ENCODE measurements at places on chromosomes 2 and 18. TPM values are rescaled to one million over a fixed set of nuclear protein-coding genes. Genes with fewer than 3 reads are reported as not detected.
A peak's percentile ranks its signal among the peaks of the same experiment; 100 is the strongest.

DNA sequence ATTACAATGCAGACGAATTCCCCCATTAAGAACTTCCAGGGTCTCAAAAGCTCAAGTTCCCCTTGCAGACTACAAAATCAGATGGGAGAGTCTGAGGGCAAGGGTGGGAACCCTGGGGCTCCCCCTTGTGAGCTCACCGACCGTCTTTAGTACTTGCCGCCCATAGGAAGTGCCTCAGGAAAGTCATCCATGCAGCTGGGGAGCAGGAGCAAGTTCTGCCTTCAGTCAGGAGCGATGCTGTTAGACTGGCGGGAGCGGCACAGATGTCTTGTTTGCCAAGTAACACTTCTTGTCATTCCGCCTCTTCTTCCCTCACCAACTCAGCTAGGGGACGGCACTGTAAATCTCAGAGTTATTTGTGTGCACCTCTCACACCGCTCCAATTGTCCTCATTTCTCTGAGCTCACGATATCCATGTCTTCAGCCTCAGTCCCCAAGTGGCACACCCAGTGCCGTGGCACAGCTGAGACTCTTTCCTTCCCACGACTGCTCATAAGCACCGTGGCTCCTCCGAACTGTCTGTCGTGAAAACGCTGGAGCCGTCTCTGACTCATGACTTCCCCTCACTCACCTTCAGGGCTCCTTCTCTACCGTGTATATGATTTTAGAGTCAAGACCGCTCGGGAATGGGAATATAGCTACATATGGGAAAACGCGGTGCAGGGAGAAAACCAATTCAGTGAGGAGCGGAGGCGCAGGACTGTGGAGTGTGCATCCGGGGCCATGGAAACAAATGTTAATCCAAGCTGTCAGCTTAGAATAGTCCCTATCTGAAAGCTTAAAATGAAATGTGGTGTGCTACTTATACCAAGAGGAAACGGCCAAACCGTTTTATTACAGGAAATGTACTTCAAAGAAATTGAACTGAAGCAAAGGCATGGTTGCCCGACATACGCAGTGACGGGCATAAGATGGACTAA lies 34.0 kb downstream of the UXS1 start:
- H3K4me1 ChIP-seq: peaks cover 48% of the 10 kb centered on the region
- peak overlapping the region; percentile 93 for H3K27ac ChIP-seq
- peaks cover 7% of the 10 kb centered on the region for H3K36me3 ChIP-seq
- no peaks in the 10 kb centered on the region for H3K27me3 ChIP-seq

DNA sequence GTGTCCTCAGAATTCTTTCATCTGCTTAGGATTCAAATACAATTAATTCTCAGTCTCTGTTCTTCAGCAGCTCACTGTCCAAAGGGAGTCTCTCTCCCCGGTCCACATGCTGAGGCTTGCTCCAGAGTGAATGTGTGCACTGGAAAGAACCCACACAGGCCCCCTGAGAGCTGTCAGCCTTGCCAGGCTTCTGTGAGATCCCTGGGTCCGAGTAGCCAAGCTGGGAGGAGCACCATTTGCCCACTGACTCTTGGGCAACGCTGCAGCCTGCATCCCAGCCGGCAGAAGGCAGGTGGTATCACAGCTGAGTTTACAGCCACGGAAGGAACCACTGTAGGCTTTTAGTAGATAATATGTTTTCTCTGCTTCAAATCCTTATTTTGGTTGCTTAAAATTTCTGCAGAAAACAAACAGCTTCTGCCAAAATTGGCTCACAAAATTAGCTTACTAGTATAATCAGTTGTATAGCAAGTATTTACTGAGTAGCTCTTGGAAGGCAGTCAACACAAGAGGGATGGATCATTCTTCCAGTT lies 21.4 kb upstream of the LTBP1 start:
- no peaks in the 10 kb centered on the region for H3K4me1 ChIP-seq
- H3K27me3 ChIP-seq: no peaks in the 10 kb centered on the region
- no peaks in the 10 kb centered on the region for H3K36me3 ChIP-seq
- no peak for DNase-seq

The ZCCHC2 gene
- polyA plus RNA-seq: 5.9 TPM

DNA sequence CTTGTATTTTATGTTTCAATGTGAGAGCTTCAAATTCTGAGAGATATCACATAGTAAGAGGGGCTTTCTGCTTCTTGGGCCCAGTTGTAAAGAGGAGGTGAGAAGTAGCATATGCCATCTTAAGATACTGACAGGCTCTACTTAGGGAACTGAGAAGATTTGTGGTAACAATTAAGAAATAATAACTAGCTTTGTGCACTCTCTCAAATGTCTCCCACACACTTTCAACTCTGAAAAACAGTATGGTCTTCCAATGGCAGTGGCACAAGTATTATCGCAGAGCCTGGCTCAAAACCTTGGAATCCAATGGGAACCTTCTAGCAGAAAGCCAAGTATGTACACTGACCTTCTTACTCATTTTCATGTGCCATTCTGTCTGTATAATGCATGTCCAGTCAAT lies 80.3 kb upstream of the FAM237A start:
- no peak overlapping the region for H3K27ac ChIP-seq
- no peak for DNase-seq
- H3K4me3 ChIP-seq: no peak overlapping the region
- H3K4me1 ChIP-seq: no peaks in the 10 kb centered on the region
- H3K27me3 ChIP-seq: no peaks in the 10 kb centered on the region

The GLI2 gene
- polyA plus RNA-seq: 6.2 TPM

DNA sequence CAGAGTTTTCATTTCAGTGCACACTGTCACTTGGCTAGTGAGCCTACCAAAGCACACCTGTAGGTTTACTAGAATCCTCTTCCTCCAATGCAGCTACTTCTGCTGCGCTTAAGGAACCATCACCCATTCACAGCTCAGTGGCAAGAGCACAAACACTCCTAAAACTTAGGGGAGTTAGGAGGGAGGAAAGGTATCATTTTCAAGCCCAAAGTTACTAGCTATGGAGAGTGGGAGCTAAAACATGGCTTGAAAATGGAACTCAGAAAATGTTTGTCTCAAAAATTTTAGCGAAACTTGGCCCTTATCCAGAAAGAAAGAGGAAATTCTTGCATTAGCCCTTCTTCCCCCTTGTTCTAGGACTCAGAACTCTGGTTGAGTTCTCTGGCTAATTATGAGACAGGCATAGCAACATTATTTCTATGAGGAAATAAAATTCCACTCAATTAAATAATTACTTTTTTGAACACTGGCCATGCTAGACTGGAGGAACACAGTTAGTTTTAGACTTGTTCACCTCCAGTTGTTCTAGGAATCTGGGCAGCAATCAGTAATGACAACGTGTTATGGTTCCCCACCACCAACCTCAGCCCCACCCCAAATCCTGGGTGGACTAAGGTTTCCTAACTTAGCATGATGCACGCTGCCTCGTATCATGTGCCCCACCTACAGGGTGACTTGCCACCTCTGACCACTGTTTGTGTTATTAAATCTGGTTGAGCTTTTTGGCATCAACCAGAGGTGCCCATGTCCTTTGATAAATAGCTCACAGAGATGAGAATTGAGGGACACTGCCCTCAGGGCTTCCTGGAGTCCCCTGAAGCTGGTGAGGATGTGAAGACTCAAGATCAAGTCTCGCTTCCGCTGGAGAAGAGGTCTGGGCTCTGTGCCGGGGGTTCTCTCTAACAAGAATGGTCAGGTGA lies 32.8 kb downstream of the LPIN2 start:
- H3K27ac ChIP-seq: no peak overlapping the region
- H3K4me3 ChIP-seq: no peak overlapping the region
- peak; percentile 44 for DNase-seq
- H3K27me3 ChIP-seq: no peaks in the 10 kb centered on the region

DNA sequence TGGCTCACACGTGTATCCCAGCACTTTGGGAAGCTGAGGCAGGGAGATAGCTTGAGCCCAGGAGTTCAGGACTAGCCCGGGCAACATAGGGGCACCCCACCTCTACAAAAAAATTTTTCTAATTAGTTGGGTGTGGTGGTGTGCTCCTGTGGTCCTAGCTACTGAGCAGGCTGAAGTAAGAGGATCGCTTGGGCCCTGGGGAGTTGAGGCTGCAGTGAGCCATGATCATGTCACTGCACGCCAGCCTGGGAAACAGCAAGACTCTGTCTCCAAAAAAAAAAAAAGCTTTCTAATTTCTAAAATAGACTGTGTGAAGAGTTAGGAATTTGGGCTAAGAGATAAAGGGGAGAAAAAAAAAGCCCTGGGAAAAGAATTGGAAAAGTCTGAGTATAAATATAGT lies 51.9 kb upstream of the NAB1 start:
- no peak overlapping the region for H3K4me3 ChIP-seq
- no peak for DNase-seq
- no peaks in the 10 kb centered on the region for H3K27me3 ChIP-seq
- no peaks in the 10 kb centered on the region for H3K36me3 ChIP-seq
- no peak overlapping the region for H3K27ac ChIP-seq

The CNGA3 gene
- not detected for polyA plus RNA-seq

- peaks cover 7% of the 10 kb centered on the region for H3K4me1 ChIP-seq
- H3K27me3 ChIP-seq: no peaks in the 10 kb centered on the region
- H3K36me3 ChIP-seq: peaks cover 9% of the 10 kb centered on the region
Measured at GRCh38 chr18:35688757-35689156, 107.2 kb downstream of the GALNT1 start.

DNA sequence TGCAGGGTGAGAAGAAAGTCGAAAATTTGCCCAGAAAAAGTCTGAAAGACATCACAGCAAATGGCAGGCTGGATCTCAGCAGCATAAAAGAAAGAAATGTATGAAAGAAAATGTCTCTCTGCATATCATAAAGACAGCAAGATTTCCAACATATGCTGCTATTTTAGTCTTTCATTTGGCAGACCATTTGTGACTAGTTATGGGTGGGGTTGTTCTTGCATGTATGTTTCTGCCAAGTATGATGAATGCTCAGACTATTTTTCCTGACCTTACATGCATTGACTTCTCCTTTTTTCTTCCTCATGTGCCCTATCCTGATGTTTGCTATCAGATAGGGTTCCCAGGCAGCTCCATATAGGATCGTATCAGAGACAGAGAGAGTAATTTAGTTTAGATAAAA lies 58.5 kb upstream of the PARD3B start:
- peaks cover 3% of the 10 kb centered on the region for H3K4me1 ChIP-seq
- no peak overlapping the region for H3K27ac ChIP-seq
- H3K27me3 ChIP-seq: no peaks in the 10 kb centered on the region
- no peaks in the 10 kb centered on the region for H3K36me3 ChIP-seq
